ENCODE measurements at places on chromosomes 16 and 17. TPM values are rescaled to one million over a fixed set of nuclear protein-coding genes. Genes with fewer than 3 reads are reported as not detected.

GRCh38 chr17:42538482-42538881, 2.4 kb downstream of the NAGLU start:
- DNase-seq: no peak

DNA sequence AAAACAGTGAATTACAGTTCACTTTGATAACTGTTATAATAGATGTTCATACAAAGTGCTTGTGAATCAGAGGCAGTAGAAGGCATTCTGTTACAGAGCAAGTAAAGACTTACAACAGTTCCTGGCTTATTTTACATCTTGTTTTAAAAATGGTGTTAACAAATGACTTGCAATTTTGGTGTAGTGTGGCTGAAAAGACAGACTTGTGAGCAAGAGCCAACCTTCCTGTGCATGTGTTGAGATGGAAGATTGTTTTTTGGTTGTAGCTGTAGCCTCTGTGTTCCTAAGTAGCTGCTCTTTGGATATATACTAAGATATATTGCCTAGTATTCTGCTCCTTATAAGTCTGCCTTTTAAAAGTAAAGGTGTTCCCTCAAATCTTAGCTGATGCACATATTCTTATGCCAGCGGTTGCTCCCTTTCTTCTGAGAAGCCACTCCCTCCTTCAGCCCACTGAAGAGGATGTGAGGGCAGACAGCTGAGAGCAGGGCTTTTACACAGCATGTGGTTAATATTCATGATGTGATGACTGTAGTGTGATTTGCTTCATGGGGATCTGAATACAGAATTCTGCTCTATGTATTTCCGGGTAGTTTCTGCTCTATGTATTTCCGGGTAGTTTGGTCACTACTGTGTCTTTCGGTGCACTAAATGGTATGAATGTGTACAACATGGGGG, 182.3 kb downstream of the PHKB start:
- DNase-seq: no peak

The CTU2 gene
- total RNA-seq: 28.7 TPM

The FBXW10 gene
- not detected for total RNA-seq

All from naive thymus-derived CD8-positive, alpha-beta T cell (primary cell).